ENCODE measurements at places on chromosomes 12 and 14.

- peak; percentile 36 for DNase-seq
Observed at GRCh38 chr14:64755781-64756221, 51.6 kb downstream of the PLEKHG3 start.

DNA sequence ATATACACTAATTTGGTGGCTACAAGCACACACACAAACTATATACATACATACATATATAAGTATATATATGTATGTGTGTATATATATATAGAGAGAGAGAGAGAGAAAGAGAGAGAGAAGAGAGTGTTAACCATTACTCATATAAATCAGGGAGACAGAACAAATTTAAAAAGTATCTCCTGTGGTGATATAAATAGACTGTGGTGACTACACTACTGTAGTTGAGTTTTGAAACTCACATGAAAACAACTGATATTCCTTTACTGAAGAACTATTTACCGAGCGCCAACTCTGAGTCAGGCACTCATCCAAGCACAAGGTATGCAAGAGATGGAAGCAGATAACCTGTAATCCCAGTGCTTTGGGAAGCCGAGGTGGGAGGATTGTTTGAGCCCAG lies 67.3 kb upstream of the ANO6 start:
- no peak for DNase-seq

DNA sequence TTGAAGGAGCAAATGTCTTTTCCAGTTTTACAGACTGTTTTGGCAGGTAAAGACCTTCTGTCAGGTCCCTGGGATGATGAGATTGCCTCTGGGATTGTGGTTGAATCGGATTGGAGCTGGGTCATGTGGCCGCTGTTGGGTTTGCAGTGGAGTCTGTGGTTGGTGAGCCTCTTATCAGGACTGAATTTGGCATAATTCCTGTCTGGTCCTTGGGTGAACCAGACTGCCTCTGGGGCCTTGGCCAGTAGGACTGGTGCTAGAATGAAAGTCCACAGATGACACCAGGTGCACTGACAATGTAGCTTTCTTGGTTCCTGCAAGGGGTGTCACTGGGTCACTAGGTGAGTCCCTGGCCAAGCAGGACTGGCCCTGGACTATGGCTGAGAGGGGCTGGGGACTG lies 155.3 kb downstream of the TPH2 start:
- DNase-seq, result no peak

DNA sequence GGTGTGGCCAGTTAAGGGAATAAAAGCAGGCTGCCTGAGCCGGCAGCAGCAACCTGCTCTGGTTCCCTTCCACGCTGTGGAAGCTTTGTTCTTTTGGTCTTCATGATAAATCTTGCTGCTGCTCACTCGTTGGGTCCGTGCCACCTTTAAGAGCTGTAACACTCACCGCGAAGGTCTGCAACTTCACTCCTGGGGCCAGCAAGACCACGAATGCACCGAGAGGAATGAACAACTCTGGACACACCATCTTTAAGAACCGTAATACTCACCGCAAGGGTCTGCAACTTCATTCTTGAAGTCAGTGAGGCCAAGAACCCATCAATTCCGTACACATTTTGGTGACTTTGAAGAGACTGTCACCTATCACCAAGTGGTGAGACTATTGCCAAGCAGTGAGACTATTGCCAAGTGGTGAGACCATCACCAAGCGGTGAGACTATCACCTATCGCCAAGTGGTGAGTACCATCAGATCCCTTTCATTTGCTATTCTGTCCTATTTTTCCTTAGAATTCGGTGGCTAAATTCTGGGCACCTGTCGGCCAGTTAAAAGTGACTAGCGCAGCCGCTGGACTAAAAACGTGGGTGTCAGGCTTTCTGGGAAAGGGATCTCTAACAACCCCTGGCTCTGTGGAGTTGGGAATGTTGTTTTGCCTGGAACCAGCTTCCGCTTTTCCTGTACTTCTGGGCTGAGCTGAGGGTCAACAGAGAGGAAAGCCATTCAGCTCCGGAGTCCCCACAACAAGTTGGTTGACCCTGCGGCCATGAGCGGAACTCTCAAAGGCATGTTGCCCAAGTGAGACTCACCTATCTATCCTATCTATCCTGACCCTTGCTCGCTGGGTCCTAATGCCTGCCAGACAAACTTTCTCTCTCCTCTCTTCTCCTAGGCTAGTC lies at the start of gene DHRS2:
Gene DHRS2 (plus strand): TSS at position 48 of the 895 bp plus-strand sequence. CDS start 2,501 bp downstream, outside the sequence.
- no peak for DNase-seq

- no peak for DNase-seq
Observed at GRCh38 chr14:27672047-27672446, 1074.2 kb upstream of the NOVA1 start.

Measured in HFFc6 (cell line).